ENCODE measurements at places on chromosomes 3 and 15.

DNA sequence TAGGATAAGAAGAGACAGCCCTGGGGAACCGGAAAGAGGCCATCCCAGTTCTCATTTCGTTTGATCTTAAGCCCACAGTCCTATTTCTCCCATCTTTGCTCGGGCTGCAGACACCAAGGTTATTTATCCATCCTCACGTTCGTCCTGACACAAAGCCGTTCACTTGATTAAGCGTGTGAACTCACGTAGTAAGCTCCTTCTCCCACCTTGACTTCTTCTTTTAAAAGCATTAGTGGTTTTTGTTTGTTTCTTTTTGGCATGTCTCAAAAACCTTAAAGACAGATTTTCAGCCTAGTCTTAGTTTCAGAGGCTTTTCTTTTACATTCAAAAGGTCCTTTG, 70.9 kb downstream of the TGFBR2 start:
- DNase-seq: no peak

GRCh38 chr3:129829640-129830039, 63.9 kb downstream of the TMCC1 start:
- peak; percentile 64 for DNase-seq

DNA sequence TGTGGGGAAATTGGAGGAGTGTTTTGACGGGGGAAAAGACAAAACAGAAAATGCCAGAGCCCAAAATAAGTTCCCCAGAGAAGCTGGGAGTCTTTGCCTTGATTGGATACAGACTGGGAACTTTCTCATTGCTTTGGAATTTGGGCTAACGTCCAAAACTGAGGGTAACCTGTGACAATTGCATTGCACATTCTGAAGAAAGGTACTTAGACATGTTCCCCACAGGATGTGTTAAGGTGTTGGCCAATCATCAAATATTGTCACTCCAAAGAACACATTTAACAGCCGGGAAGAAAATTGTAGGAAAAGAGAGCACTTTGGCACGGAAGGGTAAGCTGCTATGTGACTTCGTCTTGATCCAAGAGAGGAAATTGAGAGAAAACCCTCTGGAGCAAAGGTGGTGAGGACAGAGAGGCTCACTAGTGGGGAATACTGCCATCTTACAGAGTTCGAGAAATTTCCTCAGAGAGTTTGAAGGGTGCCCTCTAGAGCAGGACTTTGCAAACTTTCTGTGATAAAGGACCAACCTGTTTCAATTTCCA, 619.5 kb upstream of the TBL1XR1 start:
- no peak for DNase-seq

DNA sequence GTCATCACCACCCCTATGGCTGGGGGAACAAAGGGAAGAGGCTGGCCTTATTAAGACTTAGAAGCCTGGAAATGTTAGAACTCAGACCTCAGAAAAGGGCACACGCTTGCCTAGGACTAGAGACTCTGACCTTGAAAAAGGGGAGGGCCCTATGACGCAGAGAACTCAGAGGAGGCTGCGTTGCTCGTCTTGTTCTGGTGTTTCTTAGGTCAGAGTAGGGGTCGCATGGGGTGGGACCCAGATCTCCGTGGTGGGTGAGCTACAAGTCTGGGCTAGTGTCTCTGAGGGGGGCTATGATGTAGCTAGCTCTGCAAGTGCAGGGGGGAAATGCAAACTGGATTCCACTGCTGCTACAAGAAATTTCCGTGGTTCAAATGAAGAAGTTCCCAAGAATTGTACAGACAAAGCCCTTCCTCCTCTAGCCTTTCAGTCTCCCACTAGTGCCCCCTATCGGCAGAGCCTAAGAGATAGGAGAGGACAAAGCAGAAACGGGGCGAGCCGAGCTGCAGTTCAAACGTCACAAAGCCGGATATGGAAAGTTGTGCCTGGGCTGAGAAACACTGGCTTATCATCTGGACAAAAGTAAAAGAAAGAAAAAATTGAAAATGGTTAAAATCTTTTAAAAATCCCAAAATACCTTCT, 392.9 kb upstream of the ROBO2 start:
- DNase-seq: no peak

DNA sequence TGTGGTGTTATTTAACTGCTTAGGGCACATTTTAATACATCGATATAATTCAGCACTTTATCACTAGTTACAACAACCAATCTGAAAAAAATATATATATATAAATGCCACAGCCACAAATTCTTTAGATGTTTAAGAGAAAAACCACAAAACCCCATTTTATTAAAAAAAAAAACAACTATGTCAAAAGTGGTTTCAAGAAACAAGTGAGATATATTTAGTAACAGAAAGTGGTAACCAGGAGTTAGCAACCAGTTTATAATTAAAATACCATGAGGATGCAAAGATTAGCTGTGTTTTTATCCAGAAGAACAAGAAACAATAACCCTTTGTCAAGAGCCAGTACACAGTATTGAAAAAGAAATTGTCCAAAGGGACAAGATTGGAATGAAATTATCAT, 14.8 kb upstream of the DIPK2A start:
- DNase-seq: no peak

- DNase-seq: no peak
Observed at GRCh38 chr3:181824961-181825360, 113.2 kb downstream of the SOX2 start.

DNA sequence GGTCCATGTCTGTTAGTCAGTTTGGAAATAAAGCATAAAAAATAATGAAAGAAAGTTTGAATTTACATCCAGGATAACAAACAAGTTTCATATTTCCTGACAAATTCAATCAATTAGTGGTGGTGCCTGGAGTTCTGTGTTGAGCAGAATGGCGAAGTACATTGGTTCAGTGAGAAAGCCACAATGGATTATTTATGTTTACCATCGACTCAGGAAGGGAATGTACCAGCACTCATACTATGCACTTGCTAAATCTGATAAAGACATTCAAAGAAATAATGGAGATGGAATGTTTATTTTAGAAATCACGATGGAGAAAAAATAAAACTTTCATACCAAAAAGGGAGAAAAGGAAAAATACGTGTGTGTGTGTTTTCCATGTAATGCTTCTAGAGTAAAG, 45.3 kb upstream of the MME start:
- DNase-seq: no peak

- no peak for DNase-seq
Observed at GRCh38 chr3:148329481-148330235, 368.0 kb upstream of the AGTR1 start.

DNA sequence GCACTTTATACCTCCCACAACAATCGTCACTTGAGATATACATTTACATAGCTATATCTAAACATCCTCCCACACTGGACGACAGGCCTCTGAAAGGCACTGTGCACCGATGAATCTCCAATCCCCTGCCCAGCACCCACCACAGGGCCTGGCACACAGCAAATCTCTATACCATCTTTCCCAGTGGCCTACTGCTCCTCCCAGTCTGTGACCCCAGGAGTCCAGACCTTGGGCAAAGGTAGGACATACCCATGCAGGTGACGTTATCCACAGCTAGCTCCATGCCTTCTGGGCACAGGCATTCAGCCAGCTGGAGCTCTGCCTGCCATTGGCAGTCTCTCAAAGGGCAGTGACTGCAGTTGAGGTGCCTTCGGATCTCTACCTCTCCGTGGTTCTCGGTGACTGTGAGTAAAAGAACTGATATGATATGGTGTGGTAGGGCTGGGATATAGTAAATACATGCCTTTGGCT, 5.8 kb downstream of the LTK start:
- DNase-seq: no peak
